ENCODE measurements at places on chromosomes 4 and X.

- DNase-seq, result no peak
These were observed 4.2 kb upstream of the AKAP17A start for GRCh38 chrX:1587161-1587560.

DNA sequence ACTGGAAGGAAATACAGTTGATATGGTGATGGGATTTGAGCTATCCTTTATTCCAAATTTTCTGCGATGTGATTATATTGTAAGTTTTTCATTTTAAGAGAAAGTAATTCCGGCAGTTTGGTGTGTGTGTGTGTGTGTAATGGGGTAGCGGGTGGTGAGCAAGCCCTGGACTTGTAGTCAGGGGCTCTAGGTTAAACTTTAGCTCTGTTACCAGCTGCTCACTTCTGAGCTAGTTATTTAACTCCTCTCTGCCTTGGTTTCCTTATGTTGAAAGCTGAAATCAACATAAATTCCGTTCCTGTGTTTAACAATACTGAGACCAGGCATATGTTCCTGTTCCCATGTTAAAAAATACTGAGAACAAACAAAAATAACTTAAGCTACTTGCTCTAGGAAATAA, 174.1 kb upstream of the CASK start:
- no peak for DNase-seq

DNA sequence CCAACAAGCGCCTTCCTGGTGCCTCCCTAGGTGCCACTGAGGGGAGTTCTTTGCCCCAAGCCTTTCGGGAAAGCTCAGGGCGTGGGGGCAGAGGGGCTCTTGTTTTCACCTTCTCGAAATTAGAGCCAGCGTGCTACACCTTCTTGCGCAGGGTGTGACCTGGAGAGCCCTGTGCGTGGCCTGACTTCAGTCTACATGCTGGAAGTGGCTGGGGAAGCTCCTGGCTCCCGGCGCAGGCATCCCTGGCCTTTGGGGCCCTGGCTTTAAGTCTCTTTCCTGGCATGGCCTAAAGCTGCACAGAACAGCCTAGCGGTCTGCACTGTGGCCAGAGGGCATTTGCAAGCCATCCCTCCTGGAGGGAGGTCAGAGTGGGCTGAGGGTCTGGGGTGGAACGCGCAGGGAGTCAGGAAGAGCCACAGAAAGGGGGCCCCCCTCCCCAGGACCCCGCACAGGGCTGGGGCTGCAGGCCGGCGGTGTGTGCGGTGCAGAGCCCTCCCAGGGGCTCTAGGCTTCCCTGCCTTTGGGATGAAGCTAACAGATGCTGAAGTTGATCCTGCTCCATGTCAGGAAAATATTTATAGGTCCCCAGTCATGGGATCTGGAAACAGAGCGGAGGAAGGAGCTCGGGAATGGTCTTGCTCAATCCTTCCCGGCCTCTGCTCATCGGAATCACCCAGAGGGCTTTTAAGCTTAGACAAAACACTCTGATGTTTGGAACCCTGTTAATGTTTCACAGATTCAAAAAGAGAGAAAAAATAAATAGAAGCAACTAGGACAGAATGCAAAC, 781 bp upstream of the SPON2 start:
- DNase-seq, result no peak

DNA sequence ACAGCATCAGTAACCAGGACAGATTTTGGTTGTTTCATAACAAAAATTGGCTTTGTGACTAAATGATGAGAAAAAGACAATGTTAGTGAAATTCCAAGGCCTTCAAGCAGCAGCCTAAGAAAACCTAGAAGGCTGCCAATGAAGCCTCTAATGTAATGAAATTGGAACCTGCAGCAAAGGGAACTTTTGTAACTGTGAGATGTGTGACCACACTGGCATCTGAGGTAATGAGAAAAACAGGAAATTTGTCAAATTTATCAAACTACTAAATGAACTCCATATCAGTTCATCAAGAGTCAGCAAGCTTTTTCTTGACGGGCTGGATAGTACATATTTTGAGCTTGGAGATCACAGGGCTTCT, 30.4 kb upstream of the EMCN start:
- DNase-seq, result no peak

- no peak for DNase-seq
These were observed 6.8 kb upstream of the XAGE3 start for GRCh38 chrX:52874661-52875060.

DNA sequence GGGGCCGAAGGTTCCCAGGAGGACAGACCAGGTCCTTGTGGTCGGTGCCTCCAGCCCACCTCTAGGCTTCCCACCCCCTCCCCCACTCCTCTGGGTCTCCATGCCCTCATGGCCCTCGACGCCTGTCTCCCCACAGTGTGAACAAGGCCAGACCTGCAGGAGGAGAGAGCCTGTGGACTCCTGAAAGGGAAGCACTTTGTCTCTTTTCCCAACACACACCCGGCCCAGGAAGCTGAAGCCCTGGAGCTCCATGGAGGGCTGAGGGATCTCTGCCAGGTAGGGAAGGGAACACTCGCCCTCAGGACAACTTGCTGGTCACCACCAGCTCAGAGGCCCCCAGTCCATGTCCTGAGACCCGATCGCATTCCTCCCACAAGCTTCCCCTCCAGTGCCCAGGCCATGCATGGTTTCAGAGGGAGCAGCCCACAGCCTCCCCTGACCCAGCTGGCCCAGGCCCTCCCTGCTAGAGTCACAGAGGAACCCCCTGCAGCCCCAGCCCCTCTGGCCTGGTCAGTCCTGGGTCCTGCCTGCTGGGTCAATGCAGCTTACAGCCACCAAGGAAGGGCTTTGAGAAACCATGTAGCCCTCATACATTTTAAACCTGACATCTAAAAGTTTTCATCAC, 60.8 kb downstream of the ABLIM2 start:
- no peak for DNase-seq
